ENCODE measurements at places on chromosomes 1 and 21.

- DNase-seq, result no peak
Observed at GRCh38 chr1:89355056-89355455, 8.8 kb upstream of the GBP6 start.

- DNase-seq, result no peak
Observed at GRCh38 chr1:179253286-179253972, 24.0 kb upstream of the ABL2 start.

DNA sequence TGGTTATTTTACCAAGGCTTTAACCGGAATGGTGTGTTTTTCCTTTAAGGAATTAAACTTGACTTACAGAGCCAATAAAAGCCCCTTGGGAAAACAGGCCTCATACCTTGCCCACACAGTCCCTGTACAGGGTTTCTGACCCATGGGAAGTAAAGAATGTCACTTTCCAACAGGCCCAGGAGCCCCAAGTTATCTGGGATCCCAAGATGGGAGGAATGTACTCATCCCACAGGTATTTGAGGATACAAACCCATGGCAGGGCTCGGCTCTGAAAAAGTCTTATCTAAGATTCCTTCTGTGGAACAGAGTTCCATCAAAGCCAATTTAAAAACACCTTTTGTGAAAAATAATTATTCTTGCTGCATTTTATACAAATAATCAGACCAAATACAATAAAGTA lies 15.3 kb upstream of the COX20 start:
- no peak for DNase-seq

- no peak for DNase-seq
Observed at GRCh38 chr1:55156093-55156492, 59.1 kb downstream of the USP24 start.

- no peak for DNase-seq
Observed at GRCh38 chr1:109759513-109760334, 4.0 kb downstream of the EPS8L3 start.

All from stimulated activated CD8-positive, alpha-beta memory T cell treated with anti-CD3 and anti-CD28 coated beads, Interleukin-4, amount 100 ng/mL, for 1 hour (primary cell).